ENCODE measurements at places on chromosomes 16 and 17.

- no peak for DNase-seq
These were observed 39.8 kb upstream of the RASD1 start for GRCh38 chr17:17535957-17536356.

GRCh38 chr16:46859719-46860152 lies 24.4 kb upstream of the GPT2 start:
- no peak for DNase-seq

DNA sequence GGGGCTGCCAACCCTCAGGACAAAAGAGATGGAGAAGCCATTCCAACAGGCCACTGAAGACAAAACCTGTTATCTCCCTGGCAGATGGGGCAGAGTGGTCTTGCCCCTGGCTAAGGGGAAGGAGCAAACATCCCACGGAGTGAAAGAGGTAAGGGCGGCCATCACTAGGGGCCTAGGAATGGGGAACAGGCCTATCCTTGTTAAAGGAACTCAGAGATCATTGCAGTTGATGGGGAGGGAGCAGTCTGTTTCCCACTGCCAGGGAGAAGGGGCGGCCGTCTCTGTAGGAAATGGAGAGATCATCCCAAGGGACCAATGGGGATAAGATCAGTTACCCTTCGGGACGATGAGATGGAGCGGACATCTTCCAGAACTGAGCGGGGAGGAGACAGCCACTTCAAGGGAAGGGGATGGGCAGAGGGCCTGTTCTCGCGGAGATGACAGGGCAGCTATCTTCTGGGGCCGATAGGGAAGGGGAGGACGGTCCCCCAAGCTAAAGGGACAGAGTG lies 581 bp upstream of the TMEM208 start:
- no peak for DNase-seq

DNA sequence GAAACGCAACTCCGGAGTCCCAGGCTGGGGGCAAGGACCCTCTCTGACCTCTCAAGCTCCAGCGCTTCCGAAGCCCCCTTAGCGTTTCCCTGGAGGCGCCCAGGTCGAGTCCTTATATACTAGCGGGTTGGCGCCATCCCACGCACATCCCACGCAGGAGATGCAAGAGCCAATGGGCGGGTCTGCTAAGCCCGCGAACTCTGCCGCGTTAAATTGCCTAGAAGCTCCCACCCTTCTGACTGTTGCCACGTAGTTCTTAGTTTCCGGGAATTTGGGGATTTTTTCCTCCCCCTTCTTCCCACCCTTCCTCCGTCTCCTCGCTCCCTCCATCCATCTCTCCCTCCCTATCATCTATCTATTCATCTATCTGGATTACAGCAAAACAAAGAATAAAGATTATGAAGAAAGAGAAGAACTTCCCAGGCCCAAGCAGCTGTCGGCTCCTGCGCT lies at the start of gene SLFN11:
SLFN11 (minus strand) TSS at position 88 of the 450 bp plus-strand sequence. CDS start 9,814 bp downstream, outside the sequence.
- peak; percentile 90 for DNase-seq
